HL-60 (cell line): ENCODE measurements at places on chromosomes 3 and 15.

DNA sequence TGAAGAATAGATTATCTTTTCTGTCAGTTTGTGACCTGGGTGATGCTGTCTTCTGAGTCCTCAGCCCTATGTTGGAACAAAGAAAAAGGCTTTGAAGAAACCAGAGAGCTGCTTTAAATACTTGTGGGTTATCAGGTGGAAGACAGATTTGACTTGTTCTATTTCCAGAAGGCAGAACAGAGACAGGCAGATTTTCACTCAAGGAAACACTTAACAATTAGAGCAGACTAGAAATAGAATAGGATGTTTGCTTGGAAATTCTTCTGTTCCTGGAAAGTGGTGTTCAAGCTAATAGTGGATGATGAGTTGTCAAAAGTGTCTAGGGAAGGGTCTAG, 219.4 kb downstream of the UBE2E2 start:
- no peak for DNase-seq

DNA sequence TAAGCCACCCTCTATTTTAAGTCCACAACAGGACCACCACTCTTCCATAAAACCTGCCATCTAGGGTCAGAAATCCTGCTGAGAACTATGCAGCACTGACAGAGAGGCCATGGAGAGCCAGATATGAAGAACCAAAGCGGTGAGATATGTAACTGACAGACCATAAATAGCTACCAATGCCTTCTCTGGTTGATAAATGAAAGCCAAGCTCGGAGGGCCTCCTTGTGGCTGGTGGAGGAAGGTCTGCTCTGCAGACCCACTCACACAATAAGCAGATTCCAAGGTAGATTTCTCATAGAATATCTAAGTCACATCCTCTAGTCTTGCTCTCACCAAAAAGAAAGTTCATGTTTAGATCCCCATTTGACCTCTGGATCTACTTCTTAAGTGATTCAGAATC, 38.9 kb downstream of the RYK start:
- no peak for DNase-seq

DNA sequence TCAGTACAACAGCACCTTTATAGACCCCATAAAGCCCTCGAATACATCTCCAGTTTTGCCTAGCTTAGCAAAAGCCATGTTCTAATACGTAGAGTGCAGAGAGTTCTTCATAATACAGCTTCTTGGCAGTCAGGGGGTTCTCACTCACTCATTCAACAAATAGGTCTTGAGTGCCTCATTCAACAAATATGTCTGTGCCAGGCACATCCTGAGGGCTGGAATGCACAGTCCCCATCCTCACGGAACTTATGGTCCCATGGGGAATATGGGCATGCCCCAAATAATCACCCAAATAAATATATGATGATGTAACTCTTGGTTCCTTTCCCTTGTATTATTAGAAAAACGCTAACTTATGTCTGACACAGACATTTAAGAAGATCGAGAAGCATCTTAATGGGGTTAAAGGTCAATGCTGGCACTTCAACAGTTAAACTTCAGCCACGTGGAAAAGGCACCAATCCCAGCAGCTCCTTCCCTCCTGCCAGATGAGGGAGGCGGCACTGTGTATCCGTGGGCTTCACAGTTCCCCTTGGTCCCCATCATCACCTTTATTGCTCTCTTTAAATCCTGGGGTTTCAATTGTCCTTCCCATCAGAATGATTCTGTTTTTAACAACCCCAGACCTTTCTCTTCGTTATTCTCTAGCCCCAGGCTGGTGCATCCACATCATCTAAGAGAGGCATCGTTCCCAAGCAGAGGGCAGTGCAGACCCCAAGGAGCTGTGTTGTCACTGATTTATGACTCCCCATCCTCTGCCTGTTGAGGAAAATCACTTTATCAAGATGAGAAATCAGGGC, 18.9 kb upstream of the SEMA5B start:
- DNase-seq = no peak

DNA sequence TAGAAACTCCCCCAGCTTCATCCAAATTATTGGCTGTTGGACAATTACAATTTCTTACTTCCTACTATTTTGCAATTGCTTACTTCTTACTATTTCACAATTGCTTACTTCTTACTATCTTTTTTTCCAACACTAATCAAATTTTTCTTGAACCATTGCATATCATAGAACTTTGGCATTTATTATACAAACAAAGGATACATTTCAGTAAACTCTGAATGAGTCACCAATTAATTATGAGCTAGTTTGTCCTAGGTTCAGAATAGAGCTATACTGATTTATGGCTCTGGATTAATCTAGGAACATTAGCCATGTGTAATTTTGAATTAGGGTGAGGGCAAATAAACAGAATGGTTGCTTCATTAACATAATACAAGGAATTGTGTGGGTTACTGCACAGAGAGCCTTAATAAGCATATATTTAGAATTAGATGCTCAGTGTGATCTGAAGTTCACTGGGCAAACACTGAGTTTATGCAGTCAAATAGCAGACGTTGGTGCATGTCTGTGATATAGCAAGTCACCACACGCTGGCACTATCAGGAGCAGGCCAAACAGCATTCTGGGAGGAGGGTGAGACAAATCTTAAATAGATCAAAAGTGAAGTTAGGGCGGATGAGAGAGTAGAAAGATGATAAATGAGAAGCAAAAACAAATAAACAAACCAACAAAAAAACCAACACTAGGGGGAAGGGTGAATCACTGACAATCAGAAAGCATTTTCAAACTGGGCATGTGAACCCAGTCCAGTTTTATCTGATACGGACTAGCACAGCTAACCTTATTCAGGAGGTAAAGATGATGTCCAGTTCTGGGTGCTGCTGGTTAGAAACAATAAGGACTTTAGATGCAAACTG, 21.5 kb downstream of the GABRR3 start:
- DNase-seq = no peak

GRCh38 chr3:171842864-171843518, at the start of gene TMEM212:
Gene TMEM212 (plus strand): TSS chr3:171843349. CDS start chr3:171843384, 35 bp downstream.
- no peak for DNase-seq

GRCh38 chr15:85753791-85754452, 40.8 kb downstream of the KLHL25 start:
- DNase-seq = no peak

- DNase-seq = no peak
Measured at GRCh38 chr15:83716605-83717004, 62.7 kb downstream of the ADAMTSL3 start.

- no peak for DNase-seq
Measured at GRCh38 chr3:197203714-197204146, 94.7 kb downstream of the DLG1 start.
